Mesothelial cell of epicardium (in vitro differentiated cells): ENCODE measurements at places on chromosomes 2 and 18.

GRCh38 chr2:24651643-24652003 lies 141.6 kb downstream of the PTRHD1 start:
- H3K36me3 ChIP-seq, result peaks cover 2% of the 10 kb centered on the region
- DNase-seq, result no peak
- H3K27me3 ChIP-seq, result no peaks in the 10 kb centered on the region
- no peak overlapping the region for H3K27ac ChIP-seq

DNA sequence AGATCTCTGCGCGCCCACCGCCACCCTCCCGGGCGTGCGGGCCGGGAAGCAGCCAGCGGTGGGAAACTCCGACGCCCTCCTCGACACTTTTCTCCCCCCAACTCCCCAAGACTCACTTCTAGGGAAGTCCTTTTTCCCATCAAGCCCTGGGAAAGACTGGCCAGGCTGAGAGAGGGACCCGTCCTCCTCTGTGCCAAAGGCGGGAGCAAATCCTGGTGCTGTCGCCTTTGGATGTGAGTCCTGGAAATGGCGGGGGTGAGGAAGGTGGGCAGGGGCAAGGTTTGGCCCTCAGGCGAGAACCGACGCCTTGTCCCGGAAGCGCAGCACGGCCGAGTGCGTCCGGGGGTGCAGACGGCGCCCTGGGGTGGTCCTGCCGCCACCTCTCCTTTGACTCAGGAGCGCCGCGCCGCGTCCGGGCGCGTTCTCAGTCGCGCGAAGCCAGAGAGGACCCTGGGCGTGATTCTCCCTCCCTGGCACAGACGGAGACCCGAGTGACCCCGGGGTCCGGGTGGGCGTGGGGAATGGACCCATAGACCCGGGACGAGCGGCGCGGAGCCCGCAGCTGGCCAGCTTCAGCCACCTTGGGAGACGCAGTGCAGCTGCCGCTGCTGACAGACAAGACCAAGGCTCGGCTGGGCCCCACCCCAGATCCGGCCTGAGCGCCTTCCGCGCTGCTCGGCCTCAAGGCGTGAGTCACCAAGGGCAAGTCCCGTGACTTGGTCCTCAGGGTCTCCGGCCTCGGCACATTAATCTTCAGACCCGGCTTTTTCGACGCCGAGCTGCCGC lies 3.5 kb upstream of the LBX2 start:
- no peak for DNase-seq
- peaks cover 74% of the 10 kb centered on the region for H3K27me3 ChIP-seq
- no peak overlapping the region for H3K27ac ChIP-seq
- peaks cover 55% of the 10 kb centered on the region for H3K4me1 ChIP-seq

DNA sequence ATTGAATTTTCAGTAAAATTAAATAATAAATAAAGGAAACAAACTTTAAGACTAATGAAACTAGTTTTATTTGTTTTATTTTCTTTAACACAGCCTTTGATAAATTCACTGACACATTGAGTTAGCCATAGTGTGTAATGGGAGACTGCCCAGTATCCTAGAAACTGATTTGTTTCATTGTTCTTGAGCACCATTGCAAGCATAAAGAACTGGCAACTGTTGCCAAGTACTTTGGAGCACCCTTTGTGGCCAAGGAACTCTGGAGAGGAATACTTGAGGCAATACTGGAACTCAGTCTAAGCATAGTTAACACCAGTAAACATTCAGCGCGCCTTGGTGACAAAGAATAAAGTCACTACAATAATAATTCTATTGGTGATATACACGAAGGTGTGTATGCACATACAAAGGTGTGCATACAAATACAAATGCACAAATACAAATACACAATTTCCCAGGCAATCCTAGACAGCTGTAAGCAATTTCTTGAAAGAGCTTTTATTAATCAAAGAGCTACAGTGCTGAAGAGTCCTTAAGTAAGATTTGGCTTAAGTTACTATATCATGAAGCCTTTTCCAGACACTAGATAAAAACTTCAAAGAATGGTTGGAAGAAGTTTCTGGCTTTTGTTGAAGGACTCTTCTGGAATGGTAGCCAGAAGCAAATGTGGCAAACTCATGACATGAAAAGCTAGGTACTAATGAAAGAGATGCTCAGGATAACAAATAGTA lies 1371.2 kb downstream of the LRP1B start:
- H3K36me3 ChIP-seq, result no peaks in the 10 kb centered on the region
- H3K27me3 ChIP-seq, result no peaks in the 10 kb centered on the region
- no peak overlapping the region for H3K4me3 ChIP-seq
- no peak overlapping the region for H3K27ac ChIP-seq

DNA sequence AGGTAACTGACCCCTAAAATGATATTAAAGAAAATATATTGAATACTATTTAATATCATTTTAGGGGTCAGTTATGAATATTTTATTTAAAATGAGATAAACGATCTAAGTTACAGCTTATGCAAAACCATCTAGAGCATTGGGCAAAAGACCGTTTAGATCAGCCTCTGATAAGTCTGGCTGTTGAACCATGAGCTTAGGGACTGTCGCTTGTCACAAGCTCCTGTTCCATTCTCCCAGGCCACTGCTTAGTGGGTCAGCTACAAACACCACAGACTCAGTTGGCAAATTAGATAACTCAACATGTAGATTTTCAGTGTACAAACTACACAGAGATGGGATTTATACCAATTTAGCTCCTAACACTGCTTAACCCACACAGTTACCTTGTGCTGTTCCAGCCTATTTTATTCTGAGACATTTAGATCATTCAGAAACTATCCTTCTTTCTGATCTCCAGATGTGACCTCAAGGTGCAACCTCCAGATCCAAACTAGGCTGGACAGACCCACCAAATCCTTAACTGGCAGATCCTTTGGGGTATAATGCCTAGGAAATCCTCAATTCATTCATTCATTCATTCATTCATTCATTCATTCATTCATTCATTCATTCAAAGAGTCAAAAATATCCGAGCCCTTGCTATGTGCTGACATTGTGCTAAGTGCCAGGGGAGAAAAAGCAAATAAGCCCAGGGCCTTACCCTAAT lies 82.8 kb downstream of the HRH4 start:
- DNase-seq, result no peak
- H3K4me1 ChIP-seq, result peaks cover 22% of the 10 kb centered on the region
- H3K36me3 ChIP-seq, result no peaks in the 10 kb centered on the region
- peaks cover 5% of the 10 kb centered on the region for H3K27me3 ChIP-seq

GRCh38 chr2:240998706-240998994 lies 232 bp downstream of the SNED1 start:
- peak overlapping the region; percentile 48 for H3K4me3 ChIP-seq
- no peaks in the 10 kb centered on the region for H3K36me3 ChIP-seq
- no peak overlapping the region for H3K27ac ChIP-seq

DNA sequence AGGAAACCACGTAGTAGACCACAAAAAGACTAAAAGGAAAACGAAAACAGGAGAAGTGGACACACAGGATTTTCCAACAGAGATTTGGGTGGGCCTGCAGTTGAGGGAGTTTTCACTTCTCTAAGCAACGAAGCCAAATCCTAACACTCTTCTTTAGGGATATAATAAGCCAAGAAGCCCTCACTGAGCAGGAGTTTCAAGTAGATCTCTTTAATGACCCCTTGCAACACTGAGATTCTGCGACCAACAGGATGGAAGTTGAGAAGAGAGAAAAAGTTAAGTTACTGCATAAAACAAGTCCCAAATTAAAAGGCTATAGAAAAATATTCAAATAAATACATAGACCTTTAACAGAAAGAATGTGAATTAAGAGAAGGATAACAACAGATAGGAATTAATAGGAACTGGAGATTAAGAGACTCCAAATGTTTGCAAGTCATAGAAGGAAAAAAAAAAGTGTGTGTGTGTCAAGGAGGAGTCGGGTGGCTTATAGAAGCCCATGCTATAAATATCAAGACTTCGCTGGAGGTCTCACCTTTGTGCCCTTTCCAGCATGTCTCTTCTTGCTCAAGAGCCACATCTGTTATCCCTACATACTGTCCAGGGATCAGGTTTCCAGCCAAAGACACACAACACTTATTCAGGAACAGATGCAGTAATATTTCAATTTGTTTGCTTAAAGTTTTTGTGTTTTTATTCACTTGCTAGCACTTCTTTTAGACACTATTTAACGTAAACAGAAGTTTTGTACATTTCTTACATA lies 69.4 kb upstream of the ARHGAP28 start:
- H3K27me3 ChIP-seq, result no peaks in the 10 kb centered on the region
- peaks cover 32% of the 10 kb centered on the region for H3K4me1 ChIP-seq
- DNase-seq, result no peak
- peak overlapping the region; percentile 83 for H3K27ac ChIP-seq
- H3K36me3 ChIP-seq, result no peaks in the 10 kb centered on the region
- no peak overlapping the region for H3K4me3 ChIP-seq

GRCh38 chr2:74439803-74440377 lies 1.8 kb downstream of the RTKN start:
- H3K27ac ChIP-seq, result peak overlapping the region; percentile 92
- H3K4me3 ChIP-seq, result peak overlapping the region; percentile 93
- no peaks in the 10 kb centered on the region for H3K36me3 ChIP-seq
- no peak for DNase-seq
